RWPE1 (cell line): ENCODE measurements at places on chromosomes 13 and 19.
A peak's percentile ranks its signal among the peaks of the same experiment; 100 is the strongest.

GRCh38 chr13:39347926-39348901 lies 254.8 kb downstream of the LHFPL6 start:
- no peak for DNase-seq

DNA sequence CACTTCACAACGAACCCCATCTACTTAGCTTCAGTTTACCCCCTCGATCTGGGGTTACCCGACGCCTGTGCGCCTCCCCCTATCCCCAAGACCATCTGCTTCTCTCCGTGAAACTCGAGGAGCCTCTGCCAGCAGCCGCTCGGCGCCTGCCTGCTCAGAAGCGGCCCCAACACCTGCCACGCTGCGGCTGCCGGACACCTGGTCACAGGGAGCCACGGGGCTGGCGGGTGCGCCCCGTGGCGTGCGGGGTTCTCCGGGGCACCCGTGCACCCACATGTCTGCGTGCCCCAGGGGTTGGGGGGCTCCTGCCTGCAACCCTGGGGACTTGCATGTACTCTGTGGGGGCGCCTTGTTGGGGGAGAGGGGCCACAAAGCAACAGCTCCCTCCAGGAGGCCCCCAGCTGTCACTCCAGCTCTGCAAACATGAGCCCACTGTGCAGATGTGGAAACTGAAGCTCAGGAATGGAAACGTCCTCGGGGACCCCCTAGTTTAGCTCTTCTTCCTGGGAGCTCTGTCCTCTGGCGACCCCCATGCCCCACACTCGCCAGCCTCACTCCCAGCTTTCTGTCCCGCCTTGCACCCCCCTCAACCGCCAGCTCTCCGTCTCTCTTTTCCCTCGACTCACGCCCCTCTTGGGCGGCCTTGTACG lies 7.0 kb upstream of the SEMA6B start:
- DNase-seq, result no peak

DNA sequence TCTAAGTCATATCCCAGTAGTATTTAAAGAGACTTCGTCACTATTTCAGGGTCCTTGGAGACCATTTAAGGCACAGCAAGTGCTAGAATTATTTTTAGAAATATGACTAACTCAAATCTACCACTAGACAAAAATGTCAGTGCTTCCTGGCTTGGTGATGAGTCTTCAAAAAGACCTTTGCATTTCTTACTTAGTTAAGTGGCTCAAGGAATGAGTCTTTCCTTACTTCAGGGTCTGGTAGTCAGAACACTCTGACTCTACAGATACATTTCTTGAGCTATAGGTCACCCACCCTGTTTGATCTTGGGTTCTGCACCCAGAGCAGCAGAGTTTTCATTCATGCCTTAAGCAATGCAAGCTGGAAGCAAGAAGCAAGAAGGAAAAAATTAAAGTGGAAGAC lies 191.0 kb upstream of the HTR2A start:
- no peak for DNase-seq

- no peak for DNase-seq
These were observed 11.4 kb downstream of the RASA3 start for GRCh38 chr13:114121031-114121430.

- no peak for DNase-seq
These were observed 2.8 kb downstream of the ZNF749 start for GRCh38 chr19:57437931-57438330.

GRCh38 chr13:30256713-30257467 lies 50.5 kb downstream of the KATNAL1 start:
- DNase-seq, result no peak

- no peak for DNase-seq
These were observed 1.3 kb downstream of the FLT3LG start for GRCh38 chr19:49475191-49475917.

- DNase-seq, result no peak
These were observed 3.6 kb upstream of the TNFAIP8L1 start for GRCh38 chr19:4635754-4636116.

DNA sequence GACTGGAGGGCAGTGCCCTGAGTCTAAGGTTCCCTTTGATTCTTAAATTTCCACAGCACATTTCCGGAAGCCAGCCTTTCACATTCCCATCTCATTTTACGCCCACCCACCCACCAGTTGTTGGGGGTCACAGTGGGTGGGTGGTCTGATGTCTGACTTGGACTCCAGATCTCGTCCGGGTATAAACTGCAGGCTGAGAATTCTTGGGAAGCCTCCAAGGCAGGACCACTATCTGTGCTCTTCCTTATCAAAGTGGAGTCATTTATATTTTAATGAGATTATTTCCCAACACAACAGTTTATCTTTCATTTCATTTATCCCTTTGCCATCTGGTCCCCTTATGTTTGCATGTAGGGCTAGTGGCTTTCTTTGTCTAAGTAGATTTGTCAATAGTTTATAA lies 3.6 kb upstream of the FAM124A start:
- DNase-seq, result no peak

DNA sequence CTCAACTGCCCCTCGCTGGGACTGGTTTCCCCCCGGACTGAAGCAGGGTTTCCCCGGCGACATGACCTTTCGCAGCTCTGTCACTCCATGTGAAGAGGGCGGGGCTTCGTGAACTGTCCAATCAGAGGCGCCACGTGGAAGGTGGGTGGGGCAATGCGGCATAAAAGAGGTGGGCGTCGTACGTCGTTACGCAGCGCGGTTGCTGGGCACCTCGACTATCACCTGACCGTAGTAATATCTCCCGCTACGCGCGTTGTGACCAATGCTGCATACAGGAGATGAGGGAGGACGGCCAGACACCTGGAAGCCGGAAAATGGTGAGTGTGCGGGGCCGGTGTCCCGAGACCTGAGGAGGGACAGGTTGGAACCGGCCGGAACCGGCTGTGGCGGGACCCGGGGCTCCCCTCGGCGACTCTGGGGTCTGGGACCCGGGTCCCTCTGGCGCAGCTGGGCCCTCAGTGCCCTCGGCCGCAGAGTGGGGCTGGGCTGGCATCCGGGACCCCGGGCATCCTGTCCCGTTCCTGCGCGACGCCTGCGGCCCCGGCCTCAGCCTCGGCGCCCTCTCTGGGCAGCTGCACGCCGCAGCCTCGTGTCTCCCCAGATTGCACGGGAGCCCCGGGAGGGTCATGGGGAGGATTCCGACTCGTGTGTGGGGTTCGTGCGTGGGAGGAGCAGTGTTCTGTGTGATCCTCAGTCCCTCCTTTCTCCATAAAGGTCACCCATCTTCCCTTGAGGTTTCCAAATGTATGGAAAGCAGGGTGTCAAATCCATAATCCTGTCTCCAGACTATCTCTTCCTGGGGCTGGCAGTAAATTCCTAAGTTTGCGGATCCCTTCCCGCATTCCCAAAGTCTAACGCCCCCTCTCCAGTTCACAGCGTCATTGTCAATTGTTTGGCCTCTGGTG lies 32.2 kb downstream of the ZNF136 start:
- peak; percentile 64 for DNase-seq

- no peak for DNase-seq
These were observed 29.0 kb downstream of the RANBP3 start for GRCh38 chr19:5948752-5949564.

DNA sequence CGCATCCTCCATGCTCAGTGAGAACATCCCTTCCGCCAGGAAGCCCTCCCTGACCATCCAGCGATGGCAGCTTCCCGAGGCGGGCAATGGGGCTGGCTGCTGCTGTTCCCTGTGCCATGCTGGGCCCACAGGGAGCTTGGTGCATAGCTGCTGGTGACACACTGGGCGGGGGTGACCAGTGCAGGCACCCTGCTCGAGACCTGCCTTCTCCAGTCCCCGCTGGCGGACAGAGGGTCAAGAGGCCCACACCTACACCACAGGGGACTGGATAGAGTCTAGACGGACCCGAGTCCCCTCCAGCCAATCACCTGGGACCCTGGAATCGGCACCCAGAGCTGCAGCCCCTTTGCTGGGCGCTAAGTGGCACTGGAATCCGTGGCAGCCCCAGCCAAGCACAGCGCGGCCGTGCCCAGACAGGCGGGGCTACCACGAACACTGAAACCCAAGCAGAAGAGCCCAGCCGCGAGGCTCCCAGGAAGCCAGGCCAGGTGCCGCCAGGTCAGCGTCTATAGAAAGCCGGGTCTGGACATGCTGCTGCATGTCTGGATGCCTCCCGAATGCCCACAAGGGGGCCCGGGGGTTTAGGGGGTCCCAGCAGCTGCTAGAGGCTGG lies 9.0 kb upstream of the TBXA2R start:
- no peak for DNase-seq

GRCh38 chr13:40660141-40660664 lies 6.2 kb downstream of the FOXO1 start:
- no peak for DNase-seq

DNA sequence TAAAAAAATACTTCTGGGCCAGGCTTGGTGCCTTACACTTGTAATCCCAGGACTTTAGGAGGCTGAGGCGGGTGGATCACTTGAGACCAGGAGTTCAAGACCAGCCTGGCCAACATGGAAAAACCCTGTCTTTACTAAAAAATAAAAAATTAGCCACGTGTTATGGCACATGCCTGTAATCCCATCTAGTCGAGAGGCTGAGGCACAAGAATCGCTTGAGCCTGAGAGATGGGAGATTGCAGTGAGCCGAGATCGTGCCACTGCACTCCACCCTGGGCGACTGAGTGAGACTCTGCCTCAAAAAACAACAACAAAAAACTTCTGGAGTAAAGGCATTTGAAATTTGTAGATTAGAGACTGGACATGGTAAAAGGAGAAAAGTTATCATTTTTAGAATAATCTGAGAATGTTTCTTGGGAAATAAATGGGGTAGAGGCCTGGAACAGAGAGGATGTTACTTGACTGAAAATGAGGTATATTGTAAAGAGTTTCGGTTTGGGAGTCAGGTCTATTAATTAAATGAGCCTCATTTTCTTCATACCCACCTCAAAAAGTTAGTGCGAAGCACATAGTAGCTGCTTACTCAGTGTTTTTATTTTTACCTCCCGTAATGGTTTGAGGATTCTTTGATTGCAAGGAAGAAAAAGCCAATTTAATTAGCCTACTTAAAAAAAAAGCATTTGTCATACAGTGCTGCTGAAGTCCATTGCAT lies 2.6 kb downstream of the AKAP11 start:
- DNase-seq, result no peak

GRCh38 chr19:47381653-47382279 lies 32.7 kb downstream of the DHX34 start:
- no peak for DNase-seq

- DNase-seq, result no peak
These were observed 989.9 kb downstream of the OLFM4 start for GRCh38 chr13:54018485-54018884.

- no peak for DNase-seq
These were observed 6.3 kb downstream of the CDADC1 start for GRCh38 chr13:49254007-49254406.

GRCh38 chr13:112132619-112133018 lies 65.7 kb downstream of the SOX1 start:
- DNase-seq, result no peak

DNA sequence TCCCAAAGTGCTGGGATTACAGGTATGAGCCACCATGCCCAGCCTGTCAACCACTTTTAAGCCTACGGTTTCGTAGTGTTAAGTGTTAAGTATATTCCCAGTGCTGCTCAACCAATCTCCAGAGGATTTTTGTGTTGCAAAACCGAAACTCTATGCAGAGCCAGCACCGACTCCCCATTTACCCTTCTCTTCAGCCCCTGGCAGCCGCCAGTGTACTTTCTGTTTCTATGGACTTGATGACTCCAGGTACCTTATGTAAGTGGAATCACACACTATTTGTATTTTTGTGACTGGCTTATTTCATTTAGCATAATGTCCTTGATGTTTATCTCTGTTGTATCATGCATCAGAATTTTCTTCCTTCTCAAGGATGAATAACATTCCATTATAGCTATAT lies 1.1 kb downstream of the SULT2A1 start:
- no peak for DNase-seq
